Activated CD8-positive, alpha-beta memory T cell treated with anti-CD3 and anti-CD28 coated beads for 48 hours (primary cell): ENCODE measurements at places on chromosomes 1 and 21.

DNA sequence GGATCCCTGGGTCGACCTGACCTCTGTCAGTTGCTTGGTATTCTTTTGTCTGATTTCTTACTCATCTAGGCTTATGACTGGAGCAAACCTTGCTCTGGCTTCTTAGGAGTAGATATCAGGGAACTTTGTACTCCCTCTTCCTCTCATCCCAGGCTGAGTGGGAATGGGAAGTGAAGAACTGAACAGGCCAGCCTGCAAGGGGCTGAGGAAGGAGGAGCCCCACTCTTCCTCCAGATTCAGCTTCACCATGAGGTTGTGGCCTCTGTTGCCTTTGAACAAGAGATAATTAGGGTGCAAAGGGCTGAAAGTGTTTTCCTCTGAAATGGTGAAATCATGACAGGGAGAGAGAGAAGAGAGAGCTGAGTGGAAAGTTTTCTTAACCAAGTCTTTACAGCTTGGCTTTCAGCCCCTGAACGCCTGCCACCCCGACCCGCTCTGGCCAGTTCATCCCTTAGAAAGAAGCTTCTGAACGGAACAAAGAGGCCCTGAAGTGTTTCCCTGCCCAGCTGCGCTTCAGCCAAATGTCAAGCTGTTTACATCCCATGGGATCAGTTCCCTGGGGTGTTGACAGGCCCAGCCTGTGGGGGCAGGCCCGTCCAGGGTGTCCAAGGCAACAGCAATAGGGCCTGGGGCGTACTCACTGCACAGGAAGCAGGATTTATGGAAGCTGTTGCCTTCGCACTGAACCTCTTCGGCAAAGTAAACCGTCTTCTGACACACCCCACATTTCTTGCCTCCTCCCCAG, 11.2 kb downstream of the CSRP1 start:
- DNase-seq = no peak

DNA sequence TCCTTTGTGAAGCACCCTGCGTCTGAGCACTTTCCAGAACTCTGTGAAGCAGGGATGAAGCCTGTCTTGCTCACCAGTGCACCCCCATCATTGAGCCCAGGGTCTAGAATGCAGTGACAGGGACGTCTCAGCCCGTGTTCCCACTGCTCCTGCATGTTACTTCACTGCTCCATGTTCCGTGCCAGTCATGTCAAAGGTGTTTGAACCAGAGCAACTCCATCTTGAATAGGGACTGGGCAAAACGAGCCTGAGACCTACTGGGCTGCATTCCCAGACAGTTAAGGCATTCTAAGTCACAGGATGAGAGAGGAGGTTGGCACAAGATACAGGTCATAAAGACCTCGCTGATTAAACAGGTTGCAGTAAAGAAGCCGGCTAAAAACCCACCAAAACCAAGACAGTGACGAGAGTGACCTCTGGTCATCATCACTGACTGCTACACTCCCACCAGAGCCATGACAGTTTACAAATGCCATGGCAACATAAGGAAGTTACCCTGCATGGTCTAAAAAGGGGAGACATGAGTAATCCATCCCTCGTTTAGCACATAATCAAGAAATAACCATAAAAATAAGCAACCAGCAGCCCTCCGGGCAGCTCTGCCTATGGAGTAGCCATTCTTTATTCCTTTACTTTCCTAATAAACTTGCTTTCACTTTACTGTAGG, 63.2 kb downstream of the SDC3 start:
- DNase-seq = no peak

GRCh38 chr1:61808968-61809367, 66.7 kb downstream of the PATJ start:
- DNase-seq = no peak

DNA sequence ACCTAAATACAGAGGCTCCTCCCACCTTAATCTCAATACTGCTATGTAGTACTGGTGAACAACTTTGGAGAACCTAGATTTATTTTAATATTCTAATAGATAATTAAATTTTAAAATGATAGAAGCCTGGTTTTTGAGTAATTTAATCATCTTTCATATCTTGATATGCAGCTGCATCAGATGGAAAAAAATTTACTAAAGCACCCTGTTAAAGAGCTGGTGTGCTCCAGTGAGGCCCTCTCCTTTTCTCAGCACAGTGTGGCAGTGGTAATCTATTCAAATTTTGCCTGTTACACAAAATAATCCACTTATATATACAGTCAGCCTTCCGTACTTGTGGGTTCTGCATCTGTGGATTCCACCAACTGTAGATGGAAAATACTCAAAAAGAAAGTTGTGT, 82.8 kb downstream of the LRRC8C start:
- DNase-seq = no peak

- no peak for DNase-seq
Observed at GRCh38 chr1:213985209-213986019, 2.4 kb upstream of the PROX1 start.

DNA sequence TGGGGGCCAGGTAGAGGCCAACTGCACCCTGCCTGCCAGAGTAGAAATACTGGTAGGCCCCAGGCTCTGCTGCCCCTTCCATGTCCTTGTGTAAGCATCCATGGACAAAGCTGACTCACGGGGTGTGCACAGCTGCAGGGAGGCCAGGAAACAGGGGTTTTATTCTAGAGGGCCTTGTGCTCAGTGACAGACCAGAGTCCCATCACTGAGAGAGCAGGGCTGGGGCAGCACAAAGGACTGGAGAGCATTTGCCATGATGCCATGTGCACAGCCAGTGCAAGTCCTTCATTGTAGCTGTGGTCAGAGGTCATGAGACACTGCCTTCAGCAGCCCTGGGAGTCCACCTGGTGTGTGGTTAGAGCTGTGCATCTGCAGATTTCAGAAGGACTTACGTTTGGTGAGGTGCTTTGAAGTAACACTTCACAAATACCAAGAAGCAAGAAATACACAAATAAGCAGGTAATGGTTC, 8.1 kb downstream of the ARF1 start:
- no peak for DNase-seq

DNA sequence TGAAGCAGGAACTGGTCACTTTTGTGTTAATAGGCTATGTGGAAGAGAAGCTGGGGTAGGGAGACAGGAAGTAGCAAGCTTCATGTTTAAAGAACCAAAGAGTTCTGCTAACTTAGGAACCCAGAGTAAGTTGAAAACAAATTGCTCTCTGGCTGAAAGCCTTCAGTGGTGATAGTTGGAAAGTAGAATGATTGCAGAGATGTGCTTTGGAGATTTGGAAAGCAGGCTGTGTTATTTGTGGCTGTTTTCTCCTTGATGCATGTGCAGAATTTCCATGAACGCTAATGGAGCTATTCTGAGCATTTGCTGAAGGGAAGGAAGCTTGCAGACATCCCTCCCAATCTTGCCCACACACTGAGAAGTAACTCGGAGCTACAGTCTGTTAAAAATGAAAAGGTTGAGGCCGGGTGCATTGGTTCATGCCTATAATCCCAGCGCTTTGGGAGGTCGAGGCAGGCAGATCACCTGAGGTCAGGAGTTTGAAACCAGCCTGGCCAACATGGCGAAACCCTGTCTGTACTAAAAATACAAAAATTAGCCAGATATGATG, 45.7 kb downstream of the TCEANC2 start:
- DNase-seq = no peak

GRCh38 chr1:224783006-224783651, 146.3 kb upstream of the DNAH14 start:
- DNase-seq = no peak

- DNase-seq = no peak
Observed at GRCh38 chr1:202567738-202568137, 142.5 kb downstream of the SYT2 start.

DNA sequence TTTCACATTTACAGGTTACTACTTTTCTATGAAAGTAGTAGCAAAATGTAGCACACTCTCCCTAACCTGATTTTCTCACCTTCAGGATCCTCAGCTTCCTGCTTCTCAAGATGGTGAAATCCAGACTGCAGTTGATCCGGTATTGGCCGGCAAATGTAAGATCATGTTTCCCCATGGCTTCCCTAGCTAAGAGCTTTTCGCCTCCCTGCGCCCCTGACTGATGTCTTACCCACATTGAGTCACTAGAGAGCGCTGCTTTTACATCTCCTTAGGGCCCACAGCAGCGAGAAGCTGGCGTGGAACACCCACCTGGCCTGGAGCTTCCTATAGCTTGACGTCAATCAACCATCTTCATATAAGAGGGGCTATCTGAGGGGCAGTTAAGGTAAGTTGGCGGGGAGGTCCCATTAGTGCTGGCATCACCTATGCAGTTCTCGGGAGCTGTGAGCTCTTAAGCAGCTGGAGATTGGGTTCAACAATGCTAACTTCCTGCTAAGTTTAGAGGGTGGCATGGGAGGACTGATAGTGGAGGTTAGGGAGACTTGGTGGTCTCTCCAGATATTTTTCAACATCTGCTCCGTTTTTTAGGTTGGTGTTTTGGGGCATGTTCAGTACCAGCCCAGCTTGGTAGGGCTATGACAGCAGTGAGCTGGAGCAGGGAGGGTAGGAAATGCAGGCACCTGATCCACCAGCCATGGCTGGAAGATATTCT, 5.5 kb downstream of the PTPN7 start:
- no peak for DNase-seq

DNA sequence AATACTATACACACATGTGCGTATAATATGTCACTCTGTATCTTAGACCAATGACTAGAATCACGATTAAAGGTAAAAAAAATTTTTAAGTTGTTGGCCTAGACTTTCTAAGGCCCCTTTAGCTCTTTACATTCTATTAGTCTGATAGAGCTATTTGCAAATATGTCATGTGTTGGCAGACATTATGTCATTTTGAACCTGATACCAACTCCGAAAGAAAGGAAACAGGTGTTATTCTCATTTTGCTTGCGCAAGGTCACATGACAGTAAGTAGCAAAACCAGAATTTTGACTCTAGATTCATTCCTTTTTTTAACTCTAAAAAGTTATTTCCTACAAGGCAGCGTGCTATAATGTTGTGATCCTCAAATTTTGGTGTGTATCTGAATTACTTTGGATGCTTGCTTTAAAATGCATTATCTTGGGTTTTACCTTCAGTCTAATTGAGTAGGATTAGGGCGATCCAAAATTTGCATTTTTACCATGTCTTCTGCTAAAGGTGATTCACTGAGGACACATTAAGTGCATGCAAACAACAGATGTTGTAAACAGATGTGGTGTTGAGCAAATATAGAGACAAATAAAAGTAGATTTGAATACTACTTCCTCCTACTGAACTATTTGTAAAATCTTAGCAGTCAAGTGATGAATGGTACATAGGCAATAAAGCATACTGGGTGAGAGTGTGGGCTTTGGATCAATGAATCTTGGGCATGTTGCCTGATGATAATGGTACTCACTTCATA, 63.5 kb upstream of the KIAA1614 start:
- DNase-seq = no peak

GRCh38 chr1:166302989-166303758, 136.4 kb upstream of the FAM78B start:
- no peak for DNase-seq

DNA sequence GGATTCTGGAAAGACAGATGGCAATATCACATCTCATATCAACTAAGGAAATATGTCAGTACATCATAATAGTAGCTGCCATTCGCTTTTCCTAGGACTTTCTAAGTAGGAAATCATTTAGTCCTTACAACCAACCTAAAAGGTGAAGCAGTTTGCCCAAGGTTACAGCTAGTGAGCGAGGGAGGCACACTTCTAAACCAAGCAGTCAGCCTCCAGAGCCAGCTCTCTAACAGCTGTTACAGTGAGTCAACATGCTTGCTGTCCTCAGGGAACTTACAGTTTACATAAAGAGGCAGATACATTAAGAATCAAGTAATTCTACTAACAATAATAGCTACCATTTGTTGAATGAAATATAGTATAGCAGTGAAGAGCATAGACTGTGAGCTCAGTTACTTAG, 57.1 kb downstream of the GIPC2 start:
- no peak for DNase-seq

DNA sequence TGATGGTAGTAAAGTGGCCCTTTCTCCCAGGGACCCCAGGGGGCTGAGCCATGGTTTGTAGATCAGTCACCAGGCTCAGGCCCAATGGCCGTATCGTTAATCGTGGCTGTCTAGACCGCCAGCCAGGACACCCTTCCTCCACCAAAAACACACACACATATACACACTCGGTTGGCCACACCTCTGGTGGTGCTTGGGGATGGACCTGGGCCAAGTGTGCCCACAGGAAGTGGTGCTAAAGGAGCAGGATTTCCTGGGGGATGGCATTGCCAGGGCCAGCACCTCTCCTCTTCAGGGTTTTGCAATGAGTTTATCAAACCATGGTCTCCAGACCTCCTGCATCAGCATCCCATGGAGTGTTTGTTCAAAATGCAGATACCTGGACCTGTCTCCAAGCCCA, 36.2 kb downstream of the CITED4 start:
- DNase-seq = no peak

GRCh38 chr1:112791723-112792104, 76.6 kb upstream of the PPM1J start:
- no peak for DNase-seq

- DNase-seq = no peak
Observed at GRCh38 chr21:37861561-37861960, 54.7 kb downstream of the KCNJ6 start.

DNA sequence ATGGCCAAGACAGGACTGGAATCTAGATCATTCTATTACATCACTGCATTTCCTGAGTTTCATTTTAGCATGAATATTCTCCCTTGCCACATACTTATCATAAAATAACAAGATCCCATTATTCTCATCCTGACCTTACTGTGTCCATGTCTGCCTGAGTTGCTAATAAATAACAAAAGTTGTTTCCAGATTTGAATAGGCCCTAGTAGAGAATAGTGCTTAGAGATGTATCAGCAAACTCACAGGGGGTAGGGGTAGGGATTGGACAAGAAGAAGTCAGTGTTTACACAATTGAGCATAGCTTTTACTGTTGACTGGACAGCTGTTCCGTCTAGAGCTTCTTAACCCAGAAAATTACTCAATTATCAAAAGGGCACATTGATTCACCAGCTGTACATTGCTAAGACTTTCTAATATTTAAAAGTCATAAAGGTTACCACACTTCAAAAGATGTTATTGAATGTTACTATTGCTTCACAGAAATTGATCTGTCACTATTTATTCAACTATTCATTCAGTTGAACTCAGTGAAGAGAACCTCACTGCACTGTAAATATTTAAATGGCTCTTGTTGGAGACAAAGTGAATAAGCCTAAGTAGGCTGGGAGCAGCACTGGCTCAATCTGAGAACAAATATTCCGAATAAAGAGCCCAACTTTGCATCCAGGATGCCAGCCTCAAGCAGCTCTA, 121.9 kb downstream of the NRIP1 start:
- no peak for DNase-seq

GRCh38 chr1:69787151-69787550, 219.4 kb downstream of the LRRC7 start:
- no peak for DNase-seq

GRCh38 chr1:229133811-229134210, 137.1 kb upstream of the RAB4A start:
- DNase-seq = no peak

- no peak for DNase-seq
Observed at GRCh38 chr1:36153476-36153875, 2.5 kb upstream of the MAP7D1 start.

- no peak for DNase-seq
Observed at GRCh38 chr1:232624546-232625281, 5.2 kb downstream of the SIPA1L2 start.
